ENCODE measurements at places on chromosomes 6 and 20.

- DNase-seq, result no peak
Measured at GRCh38 chr6:125943528-125944433, 12.8 kb upstream of the HINT3 start.

DNA sequence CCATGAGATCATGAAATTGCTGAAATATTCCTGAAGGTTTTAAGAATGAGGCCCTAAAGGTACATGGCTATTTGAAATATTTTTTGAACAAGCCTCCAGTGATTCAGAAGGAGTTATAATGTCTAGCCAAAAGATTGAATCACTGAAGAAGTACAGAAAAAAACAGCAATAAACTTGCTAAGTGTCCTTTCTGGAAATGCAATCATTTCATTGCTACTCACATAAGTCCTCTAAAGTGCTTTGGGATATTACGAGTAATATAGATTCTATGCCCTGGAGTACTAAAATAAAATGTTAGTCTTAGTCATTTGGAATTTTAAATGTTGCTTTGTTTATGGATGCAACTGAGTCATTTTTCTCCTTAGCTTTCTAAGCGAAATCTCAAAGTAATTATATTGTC, 32.7 kb downstream of the CENPW start:
- DNase-seq, result no peak

- DNase-seq, result no peak
Measured at GRCh38 chr6:53284901-53285300, 63.8 kb downstream of the ELOVL5 start.

DNA sequence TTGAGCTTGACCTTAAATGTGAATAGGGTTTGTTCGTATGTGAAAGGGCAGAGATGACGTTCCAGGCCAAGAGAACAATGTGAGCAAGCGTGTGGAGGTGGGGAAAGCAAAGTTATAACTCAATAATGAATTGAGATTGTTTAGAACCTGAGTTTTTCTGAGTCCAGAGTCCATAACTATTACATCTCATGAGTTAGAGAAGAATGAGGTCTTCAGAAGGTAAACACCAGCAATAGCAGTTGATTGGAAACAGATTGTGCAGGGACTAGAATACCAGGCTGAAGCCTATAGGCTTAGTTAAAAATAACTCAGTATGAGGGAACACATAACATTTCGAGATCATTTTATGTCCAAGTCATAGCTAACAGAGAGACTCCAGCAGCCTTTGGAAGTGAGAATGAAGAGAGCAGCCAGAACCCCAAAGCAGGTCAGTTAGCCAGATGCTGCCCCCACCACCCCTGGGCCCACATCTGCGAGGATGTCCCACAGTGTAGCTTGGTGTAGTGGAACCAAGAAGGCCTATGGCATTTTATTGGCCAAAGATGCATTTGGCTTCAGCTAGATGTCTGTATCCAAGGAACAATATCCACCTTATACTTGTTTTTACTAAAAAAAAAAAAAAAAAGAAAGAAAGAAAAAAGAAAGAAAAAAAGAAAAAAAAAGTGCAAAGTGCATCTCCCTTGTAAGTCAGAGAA, 121.7 kb downstream of the TNFRSF21 start:
- DNase-seq, result no peak

DNA sequence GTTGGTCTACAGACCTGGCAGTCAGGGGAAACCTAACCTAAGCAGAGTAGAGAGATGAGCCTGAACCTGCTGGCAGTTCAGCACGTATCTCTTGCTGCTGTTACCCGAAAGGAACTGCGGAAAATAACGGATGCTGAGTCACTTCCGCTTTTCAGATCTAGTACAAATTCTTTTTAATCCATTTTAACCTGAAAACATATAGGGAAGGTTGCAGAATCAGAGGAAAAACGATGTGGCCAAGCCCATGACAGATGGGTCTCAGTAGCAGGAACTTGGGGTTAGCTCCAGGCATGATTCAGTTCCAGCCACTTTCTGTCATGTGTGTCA, 351.9 kb upstream of the PRND start:
- DNase-seq, result no peak

DNA sequence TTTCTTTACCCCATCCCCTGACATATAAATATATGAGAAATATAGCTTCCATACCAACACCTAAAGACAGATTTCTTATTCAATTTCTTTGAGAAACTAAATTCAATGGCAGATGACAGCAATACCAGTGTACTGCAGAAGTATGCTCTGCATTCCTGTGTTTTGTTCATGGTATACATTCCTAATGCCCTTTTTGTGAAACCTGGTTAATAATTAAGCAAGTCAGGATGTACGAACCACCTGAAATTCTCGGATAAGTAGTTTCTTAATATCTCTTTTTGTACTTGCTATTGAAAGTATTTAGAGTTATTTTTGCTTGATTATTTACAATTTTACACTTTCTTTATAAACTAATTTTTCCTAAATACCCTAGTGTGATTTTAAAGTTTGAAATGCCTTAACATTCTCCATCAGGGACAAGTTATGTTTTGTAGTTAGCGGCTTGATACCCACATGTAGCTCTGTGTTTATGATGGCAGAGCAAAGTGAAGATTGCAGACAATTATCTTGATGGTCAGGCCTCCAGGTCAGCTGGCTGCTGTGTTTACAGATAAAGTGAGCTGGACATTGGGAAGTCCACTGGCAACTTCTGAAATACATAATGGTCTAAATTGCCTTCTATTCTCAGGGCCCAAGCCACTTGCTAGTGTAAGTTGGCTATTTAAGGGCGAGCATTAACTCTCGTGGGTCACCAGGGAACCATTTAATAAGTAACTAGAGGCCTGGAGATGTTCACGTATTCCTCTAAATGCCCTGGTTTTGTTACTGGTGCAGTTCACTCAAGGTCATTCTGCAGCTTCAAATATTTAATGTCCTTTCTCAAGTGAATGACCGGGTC, 58.2 kb downstream of the PLCB1 start:
- no peak for DNase-seq

- no peak for DNase-seq
Measured at GRCh38 chr20:31523361-31524283, 9.4 kb downstream of the HM13 start.

DNA sequence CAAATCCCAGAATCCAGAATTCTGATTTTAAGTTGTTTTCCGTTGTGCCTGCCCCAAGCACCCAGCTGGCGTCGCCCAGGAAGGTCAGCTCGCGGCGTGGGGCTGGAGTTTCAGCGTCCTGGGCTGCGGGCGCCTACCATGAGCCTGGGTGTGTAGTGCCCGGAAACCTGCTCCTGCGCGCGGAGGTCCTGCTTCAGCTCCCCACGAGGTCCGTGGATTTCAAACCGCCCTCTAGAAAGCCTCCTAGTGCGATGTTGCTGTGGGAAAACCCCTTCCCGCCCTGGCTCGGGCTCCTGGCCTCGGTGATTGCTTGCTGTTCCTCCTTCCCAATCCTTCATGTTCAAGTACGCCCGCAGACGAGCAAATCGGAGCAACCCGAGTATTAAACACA, 51.3 kb upstream of the NRN1 start:
- no peak for DNase-seq

- DNase-seq, result no peak
Measured at GRCh38 chr20:40892642-40893041, 136.0 kb upstream of the TOP1 start.

DNA sequence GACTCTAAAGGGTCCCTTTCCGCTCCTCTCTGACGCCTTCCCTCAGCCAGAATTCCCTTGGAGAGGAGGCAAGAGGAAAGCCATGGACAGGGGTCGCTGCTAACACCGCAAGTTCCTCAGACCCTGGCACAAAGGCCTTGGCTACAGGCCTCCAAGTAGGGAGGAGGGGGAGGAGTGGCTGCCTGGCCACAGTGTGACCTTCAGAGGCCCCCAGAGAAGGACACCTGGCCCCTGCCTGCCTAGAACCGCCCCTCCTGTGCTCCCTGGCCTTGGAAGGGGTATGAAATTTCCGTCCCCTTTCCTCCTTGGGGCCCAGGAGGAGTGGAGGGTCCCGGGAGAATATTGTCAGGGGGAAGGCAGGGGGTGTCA, 2.7 kb downstream of the VEGFA start:
- no peak for DNase-seq

DNA sequence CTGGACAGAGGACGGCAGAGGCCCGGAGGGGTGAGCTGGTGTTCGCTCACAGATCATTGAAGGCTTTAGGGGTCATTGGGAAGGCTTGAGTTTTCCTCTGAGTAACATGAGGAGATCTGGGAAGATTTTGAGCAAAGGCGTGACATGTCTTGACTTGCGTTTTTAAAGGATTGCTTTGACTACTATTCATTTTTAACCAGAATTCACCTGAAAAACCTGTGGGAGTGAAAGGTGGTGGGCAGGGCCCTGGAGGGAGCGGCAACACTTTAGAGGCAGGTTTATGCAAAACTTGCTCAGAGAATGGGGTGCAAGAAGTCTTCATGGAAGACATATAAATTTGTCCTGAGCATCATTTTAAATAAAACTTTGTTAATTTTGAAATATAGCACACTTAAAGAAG, 72.2 kb upstream of the EEF1E1 start:
- no peak for DNase-seq

All from NCI-H2029 (cell line).